ENCODE measurements at places on chromosomes 6 and 20.

- DNase-seq: peak; percentile 26
Measured at GRCh38 chr20:5000263-5001173, 792 bp downstream of the SLC23A2 start.

DNA sequence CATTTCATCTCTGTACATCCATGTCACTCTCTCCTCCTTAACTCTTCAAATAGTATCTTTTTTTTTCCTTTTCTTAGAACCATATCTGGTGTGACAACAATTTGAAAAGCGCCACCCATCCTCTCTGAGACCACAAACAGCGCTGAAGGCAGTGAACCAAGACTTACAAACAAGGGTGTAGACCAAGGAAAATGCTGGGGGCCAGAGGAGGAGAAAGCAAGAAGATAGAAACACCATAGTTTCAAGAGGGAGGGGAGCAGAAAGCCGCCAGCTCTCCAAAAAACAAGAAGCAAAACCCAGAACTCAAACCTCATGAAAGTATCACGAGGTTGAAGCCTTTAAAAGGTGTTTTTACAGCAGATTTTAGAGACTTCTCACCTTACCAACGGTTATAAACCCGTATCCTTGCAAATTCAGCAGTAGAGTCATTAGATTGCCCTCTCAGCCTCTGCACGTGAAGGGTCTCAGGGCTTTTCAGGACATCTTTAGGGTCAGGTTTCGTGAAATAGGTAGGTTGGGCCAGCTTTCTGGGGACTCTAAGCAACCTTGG is 13.3 kb upstream of the RIPOR2 start:
- no peak for DNase-seq

DNA sequence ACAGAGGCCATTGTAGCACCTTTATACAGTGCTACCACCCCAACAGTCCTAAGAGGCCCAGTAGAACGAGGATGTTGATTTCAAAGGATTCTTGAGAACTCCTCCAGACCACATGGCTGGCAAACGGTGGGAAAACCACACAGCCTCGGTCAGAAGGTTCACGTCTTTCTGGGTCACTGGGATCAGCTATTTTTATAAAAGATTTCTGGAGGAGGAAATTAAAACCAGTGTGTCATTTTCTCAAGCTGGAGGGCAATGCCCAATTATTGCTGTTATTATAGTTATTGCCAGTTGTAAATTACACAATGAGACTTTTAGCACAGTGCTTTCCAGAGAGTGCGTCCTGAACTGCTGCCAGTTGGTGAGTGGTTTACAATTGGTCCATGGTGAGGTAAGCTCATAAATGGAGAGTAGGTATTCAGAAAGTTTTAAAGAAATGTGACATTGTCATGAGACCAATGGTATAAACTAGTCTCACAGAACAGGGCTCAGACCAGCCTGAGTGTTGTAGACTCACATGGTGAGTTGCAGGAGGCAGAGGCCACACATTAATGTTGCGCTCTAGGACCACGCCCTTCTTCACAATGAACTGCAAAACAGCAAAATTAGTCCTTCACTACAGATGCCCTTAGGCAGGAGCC is 8.4 kb upstream of the PPP1R14C start:
- no peak for DNase-seq

DNA sequence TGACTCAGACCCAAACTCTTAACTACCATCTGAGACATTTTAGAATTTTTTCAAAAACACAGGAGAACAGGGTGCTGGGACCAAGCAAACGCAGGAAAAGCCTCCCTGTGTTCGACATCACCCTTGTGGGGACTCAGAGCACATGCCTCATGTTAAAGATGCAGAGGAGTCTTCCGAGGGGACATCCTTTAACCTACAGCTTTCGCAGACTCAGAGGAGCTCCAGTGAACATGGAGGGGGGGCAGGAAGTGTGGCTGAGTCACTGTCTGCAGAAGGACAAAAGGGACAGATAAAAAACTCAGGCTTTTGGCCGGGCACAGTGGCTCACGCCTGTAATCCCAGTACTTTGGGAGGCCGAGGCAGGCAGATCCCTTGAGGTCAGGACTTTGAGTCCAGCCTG is 15.1 kb downstream of the BMP7 start:
- no peak for DNase-seq

DNA sequence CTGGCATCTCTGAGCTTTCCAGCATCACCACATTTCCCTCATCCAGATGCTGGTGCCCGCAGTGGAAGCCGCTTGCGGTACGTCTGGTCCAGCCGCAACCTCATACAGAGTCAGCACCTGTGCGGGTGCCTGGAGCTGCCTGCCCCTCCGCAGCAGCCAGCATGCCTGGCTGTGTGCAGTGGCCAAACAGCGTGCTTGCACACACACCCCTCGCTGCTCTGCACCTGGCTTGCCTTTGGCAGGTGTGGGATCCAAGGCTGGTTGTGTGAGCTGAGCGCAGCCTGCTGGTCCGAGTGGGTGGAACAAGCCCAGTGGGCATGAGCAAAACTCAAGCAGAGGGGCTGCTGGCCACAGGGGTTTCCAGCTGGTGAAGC is 3.1 kb upstream of the HINT3 start:
- DNase-seq: no peak

- DNase-seq: no peak
Measured at GRCh38 chr6:134132494-134133141, 80.2 kb upstream of the SLC2A12 start.

DNA sequence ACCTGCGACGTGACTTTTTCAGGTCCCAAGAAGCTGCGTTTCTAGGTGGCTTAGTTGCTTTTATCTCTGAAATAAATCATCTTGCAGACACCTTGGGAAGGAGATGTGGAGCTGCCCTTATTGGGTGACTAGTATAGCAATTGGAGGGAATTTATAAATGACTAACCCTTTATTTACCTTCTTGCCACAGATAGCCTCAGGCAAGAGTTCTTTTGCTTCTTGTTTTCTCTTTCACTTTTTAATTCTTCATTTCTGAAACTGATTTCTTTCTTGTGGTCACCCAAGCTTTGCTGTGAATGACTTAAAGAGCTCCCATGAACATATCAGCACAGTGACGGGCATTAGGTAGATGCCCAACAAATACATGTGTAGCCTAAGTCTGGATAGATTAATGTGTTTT is 3.0 kb downstream of the ADGRF4 start:
- no peak for DNase-seq

DNA sequence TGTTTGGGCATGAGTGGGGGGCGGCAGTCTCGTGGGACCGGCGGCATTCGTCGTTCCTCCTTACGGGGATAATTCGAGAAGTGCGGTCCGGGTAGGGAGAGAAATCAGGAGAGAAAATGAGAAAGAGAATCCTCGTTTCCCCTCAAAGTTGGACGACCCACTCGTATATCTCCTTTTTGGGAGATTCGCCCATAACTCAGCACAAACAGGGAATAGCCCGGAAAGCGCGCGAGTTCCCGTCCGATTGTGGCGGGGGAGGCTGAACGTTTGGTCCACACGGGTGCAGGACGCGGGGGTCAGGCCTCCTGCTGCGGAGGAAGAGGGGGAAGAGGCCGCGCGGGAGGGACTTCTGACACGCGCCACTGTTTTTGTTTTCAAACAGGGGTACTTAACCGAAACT is 42.4 kb downstream of the POPDC3 start:
- no peak for DNase-seq

GRCh38 chr6:70956191-70956450 is 739 bp downstream of the B3GAT2 start:
- DNase-seq: no peak

DNA sequence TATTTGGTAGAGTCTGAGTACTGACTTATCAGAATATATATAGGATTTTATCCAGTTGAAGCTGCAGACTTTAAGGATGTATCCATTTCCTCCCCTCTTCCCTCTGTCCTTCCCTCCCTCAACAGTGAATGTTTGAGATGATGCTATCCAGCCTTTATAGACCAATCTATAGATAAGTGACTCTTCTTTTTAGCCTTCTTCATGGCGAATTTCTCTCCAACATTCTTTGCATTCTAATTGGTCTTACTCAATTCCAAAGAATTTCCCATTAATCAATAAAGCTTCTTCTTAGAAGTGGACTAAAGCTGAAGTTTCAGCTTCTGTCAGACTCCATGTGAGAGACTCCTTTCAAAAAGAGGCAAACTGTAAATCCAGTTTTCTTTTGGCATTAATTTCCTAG is 99.3 kb downstream of the AIG1 start:
- DNase-seq: no peak

DNA sequence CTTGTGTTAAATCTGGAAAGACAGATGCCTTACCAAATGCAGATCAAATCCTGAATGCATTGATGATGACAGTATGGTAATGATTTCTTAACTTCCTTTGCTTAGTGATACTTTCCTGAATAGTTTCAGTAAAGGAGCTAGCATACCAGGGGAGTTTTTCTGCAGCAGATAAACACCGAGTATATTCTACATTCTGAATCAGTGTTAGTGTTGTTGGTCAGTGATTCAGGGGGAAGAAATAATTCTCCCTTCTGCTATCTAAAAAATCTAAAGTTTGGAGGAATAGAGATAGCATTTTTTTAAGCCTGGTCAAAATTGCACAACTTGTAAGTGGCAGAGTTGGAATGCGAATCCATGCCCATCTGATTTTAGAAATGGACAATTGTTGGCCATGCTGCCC is 512.2 kb upstream of the MARCKS start:
- no peak for DNase-seq

DNA sequence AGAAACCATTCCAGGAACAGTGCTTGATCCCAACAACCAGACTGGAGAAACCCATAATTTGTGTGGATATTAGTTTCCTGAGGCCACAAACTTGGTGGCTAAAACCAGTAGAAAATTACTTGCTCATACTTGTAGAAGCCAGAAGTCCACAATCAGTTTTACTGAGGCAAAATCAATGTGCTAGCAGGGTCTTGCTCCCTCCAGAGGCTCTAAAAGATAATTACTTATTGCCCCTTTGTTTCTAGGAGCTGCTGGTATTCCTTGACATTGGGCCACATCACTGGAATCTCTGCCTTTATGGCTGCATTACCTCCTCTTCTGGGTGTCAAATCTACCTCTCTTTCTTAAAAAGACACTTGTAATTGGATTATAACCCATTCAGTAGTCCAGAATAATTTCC is 142.2 kb upstream of the SAMD5 start:
- no peak for DNase-seq

- no peak for DNase-seq
Measured at GRCh38 chr20:32709632-32710121, 33.6 kb downstream of the COMMD7 start.

DNA sequence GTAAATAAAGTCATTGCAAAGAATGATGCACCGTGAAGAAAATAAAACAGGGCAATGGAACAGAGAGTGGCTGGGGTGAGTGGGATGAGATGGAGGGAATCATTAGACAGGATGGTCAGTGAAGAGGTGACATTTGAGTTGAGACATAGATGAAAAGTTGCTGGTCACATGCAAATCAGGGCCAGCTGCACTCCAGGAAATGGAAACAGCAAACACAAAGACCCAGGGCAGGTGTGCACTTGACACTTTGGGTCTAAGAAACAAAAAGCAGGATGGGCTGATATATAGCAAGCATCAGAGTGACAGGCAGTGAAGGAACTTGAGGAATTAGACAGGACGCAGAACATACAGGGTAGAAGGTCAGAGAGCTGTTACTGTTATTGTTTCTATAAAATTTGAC is 171.5 kb upstream of the RIPOR2 start:
- no peak for DNase-seq

DNA sequence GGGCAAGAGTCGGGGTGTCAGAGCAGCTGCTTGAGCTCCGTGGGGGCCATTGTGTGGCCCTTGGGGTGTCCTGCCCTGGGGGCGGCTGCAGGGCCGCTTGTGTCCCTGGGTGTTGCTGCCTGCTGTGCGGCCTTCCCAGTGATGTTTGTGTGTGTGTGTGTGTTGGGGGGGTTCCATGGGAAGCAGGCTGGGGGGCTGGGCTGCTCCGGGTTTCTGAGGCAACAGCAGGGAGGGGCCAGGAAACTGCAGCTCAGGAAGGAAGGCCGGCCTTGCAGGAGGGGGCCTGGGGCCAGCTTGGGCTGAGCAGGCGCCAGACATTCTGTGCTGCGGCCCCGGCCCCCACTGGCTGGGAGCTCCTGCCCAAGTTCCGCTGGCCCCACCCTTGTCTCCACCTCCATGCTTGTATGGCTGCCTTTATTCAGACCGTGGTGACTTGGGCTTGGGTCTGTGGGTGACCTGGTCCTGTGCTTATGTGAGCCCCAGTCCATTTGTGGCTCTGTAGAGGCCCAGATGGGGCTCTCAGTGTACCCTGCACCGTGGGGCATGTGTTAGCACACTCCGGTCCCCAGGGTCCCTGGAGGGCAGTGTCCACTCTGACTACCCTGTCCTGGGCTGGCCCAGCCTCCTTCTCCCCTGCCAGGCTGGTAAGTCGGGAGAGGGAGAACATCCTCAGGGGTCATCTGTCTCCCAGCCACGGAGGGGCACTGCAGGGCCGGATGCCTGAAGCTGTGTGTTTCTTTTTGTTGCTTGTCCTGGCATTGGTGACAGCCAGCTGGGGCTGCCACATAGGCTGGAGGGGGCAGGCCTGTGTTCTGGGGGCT is 4.6 kb upstream of the SOX18 start:
- no peak for DNase-seq

DNA sequence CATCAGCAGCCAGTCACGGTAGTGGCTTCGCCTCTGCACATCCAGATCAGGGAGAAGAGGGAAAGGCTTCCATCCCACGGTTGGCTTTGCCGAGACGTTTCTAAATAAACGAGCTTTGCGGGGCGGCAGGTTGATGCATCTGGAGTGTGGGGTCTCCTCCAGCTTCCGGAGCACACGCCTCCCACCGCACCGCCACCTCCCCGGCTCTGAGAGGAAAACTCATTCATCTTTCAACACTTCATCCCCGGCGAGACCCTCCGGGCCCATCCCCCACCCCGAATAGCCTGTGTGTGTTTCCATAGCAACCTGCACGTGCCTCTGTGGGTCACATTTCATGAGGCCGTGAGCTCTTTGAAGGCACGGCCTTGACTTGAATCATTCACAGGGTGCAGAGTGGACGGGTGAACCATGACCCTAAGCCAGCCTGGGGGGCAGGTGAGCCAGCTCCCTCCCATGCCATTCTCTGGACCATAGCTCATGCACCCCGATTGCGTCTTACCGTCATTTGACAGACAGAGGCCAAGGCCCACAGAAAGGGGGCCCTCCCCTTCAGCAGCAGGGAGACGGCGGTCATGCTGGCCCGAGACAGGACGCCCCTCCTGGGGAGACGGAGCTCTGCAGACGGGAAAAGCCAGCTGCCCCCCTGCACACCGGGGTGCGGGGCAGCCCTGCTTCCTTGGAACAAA is 16.2 kb upstream of the CHRNA4 start:
- no peak for DNase-seq
